ENCODE measurements at places on chromosomes 2 and 18. TPM values are rescaled to one million over a fixed set of nuclear protein-coding genes. Genes with fewer than 3 reads are reported as not detected.

- peak; percentile 24 for DNase-seq
These were observed 405.3 kb downstream of the LPIN1 start for GRCh38 chr2:12151716-12152115.

FIGN gene
- 3.7 TPM for total RNA-seq

GRCh38 chr18:1425679-1426078, 521.0 kb downstream of the ADCYAP1 start:
- no peak for DNase-seq

OR6B2 gene
- total RNA-seq: not detected

GRCh38 chr2:230202430-230203109, 17.2 kb downstream of the SP110 start:
- DNase-seq: no peak

DNA sequence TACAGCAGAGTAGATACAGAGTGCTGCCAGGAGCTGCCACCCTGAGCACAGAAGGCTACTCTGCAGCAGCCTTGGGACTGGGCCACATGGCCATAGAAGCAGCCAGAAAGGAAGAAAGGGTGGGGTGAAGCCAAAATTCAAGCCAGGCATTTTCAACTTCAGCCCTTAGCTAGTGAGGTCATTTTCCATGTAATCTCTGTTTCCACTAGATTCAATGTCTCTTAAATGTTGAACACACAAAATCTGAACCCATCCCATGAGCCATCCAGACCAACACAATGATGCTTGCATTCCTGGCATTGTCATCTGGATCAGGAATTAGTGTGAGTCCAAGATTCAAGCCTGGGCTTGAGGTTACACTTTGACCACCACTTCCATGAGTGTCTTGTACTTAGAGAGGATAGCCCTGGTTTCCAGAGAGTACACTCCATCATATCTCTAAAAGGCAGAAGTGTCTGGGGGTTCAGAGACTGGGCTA, 243.6 kb downstream of the OSR1 start:
- DNase-seq: peak; percentile 59

IL36B gene
- total RNA-seq: not detected

DNA sequence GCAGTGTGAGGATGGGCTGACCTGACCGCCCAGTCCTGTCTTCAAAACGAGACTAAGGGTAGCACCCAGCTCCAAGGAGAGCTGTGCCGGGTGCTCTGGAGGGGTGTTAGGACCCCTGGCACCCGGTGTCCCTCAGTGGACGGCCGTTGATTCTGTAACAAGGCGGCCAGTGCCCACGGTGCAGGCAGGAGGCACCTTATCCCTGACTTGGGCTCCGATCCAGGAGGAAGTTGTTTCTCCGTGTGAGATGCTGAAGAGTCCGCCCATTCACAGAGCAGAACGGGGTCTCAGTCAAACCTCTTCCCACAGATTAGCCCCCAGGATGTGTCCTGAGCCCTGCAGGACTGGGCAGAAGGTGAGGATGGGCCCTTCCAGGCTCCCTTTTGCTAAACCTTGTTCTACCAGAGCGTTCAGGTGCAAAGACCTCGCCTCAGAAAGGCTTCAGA, 123.0 kb downstream of the NFATC1 start:
- no peak for DNase-seq

Measured in LHCN-M2 (cell line).